ENCODE measurements at places on chromosomes 11 and 22. TPM values are rescaled to one million over a fixed set of nuclear protein-coding genes. Genes with fewer than 3 reads are reported as not detected.

RAB39A gene
- total RNA-seq, result not detected

TPH1 gene
- 0.07 TPM for total RNA-seq

MEI1 gene
- total RNA-seq, result 0.29 TPM

UBQLNL gene
- not detected for total RNA-seq

OR51B2 gene
- not detected for total RNA-seq

All from gastrocnemius medialis (tissue), 4 donors.